ENCODE measurements at places on chromosomes 1 and 21.

GRCh38 chr21:27769763-27770162 lies 802.9 kb upstream of the ADAMTS5 start:
- H3K27me3 ChIP-seq: no peaks in the 10 kb centered on the region
- no peaks in the 10 kb centered on the region for H3K4me1 ChIP-seq
- no peaks in the 10 kb centered on the region for H3K36me3 ChIP-seq

- H3K36me3 ChIP-seq: no peaks in the 10 kb centered on the region
- H3K4me3 ChIP-seq: no peak overlapping the region
- H3K27ac ChIP-seq: no peak overlapping the region
- H3K27me3 ChIP-seq: no peaks in the 10 kb centered on the region
These were observed 12.1 kb upstream of the NDC1 start for GRCh38 chr1:53850082-53850673.

DNA sequence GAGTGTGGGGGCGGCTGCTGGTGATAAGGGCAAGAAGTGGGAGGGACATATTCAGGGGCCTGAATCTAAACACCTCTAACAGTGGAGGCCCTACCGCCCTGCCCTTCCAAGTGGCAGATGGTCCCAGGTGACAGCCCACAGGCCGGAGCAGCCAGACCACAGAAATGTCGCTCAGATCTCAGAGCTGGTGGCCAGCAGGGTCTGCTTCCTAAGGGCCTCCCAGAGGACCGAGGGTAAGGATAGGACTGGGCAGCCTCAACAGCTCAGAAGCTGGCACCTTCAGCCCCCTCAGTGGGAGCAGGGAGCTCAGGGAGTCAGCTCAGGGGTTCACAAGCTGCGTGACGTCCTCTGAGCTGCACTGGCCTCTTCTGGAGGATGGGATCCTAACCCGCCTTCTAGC lies 201.8 kb upstream of the ZC3H12A start:
- no peak overlapping the region for H3K27ac ChIP-seq
- no peaks in the 10 kb centered on the region for H3K27me3 ChIP-seq
- no peaks in the 10 kb centered on the region for H3K36me3 ChIP-seq

DNA sequence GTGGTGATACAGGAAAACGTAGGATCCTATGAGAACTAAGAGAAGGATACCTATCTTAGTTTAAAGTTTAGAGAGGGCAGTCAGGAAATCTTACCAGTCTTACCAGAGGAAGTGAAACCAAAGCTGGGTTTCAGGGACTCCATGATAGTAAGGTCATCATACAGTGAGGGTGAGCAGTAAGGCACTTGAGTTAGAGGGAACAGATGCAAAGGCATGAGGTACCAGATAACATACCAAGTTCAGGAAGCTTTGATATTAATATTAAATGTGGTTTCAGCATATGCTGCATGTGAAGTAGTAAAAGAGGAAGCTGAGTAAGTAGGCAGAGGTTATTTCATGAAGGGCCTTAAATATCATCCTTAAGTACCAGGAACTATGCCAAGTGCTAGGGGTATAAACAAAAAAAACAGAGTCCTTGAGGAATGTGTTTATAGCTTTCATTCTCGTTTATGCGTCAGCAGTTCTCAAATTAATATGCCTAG lies 16.9 kb downstream of the ATG4C start:
- no peak overlapping the region for H3K4me3 ChIP-seq
- no peak overlapping the region for H3K27ac ChIP-seq
- DNase-seq: no peak

- no peak overlapping the region for H3K4me3 ChIP-seq
- no peak for DNase-seq
- H3K36me3 ChIP-seq: no peaks in the 10 kb centered on the region
- no peaks in the 10 kb centered on the region for H3K27me3 ChIP-seq
- H3K4me1 ChIP-seq: no peaks in the 10 kb centered on the region
These were observed 11.3 kb downstream of the MFAP2 start for GRCh38 chr1:16969057-16969611.

Measured in Caco-2 (cell line).